ENCODE measurements at places on chromosomes 16 and 17.

GRCh38 chr16:505479-506245 lies 21.9 kb upstream of the CAPN15 start:
- no peak for DNase-seq

DNA sequence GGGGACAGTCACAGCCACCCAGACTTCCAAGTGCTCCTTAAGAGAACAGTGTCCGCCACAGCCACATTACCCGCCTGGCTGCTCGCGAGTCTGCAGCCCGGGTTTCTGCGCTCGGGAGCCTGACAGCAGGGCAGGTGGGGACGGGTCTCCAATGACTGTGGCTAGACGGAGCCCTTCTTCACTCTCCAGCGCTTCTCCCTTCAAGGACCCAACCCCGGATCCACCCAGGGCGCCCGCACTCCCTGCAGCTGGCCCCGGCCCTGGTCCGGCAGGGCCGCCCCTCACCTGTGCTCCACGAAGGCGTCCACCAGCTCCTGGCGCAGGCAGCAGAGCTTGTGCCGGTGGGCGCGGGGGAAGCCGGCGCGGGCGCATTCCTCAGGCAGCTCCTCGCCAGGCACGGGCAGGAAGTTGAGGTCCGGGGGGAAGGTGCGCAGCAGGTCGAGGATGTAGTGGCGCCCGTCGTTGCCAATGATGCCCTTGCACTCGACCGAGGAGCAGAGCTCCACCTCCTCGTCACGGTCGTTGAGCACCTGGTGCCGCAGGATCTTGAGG lies 13.9 kb downstream of the CLUH start:
- DNase-seq = no peak

DNA sequence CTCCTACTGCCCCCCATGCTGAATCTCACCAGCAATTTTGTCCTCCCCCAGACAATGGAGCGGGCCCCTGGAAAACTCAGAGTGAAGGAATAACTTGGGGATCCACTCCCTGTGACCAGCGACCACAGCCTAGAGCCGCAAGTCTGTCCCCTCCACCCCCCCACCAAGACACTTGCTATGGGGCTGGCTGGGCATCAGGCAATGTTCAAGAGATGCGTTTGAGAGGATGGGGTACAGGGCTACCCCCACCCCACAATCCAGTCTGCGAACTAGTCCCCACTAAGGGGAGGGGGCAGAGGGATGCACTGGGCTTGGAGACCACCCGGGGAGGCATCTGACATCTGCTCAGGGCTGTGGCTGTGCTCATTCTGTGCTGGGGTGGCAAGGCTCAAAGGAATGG lies 2.4 kb downstream of the PPL start:
- no peak for DNase-seq

DNA sequence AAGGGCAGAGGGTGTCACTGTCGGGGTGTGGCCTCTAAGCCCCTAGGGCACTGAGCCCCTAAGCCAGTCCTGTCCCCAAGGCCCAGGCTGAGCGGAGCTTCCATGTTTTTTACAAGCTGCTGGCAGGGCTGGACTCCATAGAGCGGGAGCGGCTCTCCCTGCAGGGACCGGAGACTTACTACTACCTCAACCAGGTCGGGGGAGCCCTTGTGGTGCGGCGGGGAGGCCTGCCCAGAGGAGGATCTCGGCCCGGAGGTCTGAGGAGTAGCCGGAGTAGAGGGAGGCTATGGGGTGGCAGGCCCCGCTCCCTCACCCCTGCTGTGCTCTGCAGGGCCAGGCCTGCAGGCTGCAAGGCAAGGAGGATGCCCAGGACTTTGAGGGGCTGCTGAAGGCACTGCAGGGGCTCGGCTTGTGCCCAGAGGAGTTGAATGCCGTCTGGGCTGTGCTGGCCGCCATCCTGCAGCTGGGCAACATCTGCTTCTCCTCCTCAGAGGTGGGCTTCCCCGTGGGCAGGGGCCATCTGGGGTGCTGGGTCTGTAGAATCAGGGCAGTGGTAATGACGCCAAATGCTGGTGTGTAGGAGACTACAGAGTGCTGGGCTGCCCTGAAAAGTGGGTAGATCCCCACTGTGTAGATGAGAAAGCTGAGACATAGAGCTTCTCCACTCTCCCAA lies 4.9 kb downstream of the MYO15B start:
- DNase-seq = no peak

DNA sequence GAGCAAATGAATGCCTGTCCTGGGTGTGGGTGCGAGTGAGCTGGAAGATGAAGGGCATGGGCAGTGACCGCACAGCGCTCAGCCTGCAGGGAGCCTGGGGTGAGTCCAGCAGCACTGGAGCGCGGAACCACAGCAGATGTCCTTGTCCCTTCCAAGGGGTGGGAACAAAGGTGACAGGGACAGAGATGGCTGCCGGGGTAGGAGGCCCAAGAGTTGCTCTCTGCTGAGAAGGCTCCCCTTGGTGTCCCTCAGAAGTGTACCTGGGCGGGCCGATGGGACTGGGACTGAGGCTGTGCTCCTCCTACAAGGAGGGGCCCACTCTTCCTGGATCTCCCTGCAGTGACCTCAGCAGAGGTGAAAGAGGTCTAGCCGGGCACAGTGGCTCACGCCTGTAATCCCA lies 7.6 kb upstream of the PGAP6 start:
- no peak for DNase-seq

GRCh38 chr17:32494621-32495358 lies 8.0 kb downstream of the CDK5R1 start:
- DNase-seq = no peak

GRCh38 chr16:89924925-89925307 lies 1.8 kb downstream of the TUBB3 start:
- DNase-seq = peak; percentile 78

- DNase-seq = no peak
Measured at GRCh38 chr16:80746231-80746630, 58.2 kb downstream of the CDYL2 start.

DNA sequence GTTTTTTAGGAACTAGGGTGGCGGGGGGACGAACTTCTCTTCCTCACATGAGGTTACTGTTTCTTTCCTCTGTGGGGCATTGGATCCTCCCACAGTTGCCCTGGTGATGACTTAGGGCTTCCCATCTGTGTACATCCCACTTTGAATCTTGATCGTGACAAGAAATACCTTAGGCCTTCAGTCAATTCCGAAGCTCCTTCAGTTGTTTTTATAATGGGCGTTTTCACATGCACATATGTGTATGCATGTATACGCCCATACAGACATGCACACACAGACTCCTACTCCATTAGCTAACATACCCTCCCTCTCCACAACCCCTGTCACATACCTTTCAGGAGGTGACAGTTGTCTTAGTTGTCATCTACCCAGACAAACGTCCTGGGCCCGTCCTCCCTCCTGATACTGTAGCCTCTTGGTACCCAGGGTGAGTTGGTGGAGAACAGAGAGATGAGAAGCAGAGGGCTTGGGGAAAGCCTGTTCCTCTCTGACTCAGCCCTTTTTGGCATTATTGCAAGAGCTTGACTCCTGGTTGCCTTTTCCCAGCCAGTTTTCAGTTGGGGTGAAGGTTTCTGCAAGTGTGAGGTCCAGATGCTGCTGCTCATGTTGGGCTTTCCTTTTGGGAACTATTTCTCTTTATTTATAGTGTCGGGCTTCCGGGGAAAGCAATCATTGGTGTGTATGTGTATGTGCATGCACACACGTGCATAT lies 2.2 kb upstream of the AOC2 start:
- no peak for DNase-seq

- peak; percentile 76 for DNase-seq
Measured at GRCh38 chr17:64084940-64085649, 44.8 kb downstream of the ERN1 start.

DNA sequence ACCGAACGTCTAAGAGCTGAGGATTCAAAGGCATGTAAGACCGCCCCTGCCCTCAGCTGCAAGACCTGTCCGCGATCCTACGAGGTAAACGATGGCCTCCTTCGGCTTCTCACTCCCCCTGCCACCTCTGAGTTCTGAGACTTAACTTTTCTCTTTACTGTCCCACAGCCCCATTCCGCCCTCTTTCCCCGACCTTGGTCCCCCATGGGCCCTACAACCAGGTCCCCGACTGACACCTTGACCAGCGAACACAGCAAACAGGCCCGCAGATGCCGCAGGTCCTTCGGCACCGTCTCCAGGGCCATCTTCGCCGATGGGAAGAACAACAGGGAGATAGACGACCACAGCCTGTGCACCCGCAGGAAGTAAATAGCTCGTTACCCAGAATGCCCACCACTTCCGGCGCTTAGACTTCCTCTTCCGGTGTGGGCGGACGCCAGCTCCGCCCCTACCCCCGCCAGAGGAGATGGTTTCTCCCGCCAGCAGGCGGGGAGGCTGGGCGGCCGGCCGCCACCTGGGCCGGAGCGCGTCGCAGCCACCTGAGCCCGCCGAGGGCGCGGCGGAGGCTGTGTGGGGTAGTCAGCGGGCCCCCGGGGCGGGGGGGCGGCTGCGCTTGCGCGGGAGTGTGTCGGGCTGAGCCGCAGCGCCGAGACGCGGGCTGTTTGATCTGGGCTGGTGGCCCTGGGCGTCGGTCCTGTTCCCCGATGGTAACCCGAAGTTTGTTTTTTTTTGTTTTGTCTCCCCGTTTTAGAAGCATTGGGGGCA lies at the start of gene SUPT4H1:
Gene SUPT4H1, minus strand, starts transcription at position 371 of the 765 bp plus-strand sequence. Its CDS starts 66 bp downstream, at position 305.
- peak; percentile 98 for DNase-seq

DNA sequence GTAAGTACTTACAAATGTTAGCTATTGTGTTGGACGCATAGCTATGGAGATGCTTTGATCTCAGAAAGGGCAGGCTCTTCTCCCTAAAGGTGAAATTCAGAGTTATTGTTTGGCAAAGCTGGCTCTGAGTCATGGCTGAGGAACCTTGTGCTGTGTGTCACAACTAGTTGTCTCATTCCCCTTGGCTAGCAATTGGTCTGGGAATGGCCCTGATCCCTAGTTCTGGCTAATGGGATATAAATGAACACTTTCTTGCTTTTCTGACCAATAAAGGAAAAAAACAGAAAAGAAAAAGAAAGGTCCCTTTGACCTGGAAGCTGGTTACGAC lies 210.6 kb downstream of the MAP2K4 start:
- DNase-seq = no peak

GRCh38 chr16:83200005-83200779 lies 573.4 kb downstream of the CDH13 start:
- DNase-seq = peak; percentile 30

DNA sequence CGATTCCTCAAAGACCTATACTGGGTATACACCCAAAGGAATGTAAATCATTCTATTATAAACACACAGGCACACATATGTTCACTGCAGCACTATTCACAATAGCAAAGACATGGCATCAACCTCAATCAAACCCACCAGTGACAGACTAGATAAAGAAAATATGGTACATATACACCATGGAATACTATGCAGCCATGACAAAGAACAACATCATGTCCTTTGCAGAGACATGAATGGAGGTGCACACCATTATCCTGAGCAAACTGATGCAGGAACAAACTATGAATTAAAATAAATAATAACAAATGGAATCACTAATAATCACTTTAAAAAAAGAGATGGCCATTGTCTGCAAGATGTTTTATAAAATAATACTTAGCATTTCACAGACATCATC lies 380.1 kb downstream of the GRIN2A start:
- DNase-seq = no peak

DNA sequence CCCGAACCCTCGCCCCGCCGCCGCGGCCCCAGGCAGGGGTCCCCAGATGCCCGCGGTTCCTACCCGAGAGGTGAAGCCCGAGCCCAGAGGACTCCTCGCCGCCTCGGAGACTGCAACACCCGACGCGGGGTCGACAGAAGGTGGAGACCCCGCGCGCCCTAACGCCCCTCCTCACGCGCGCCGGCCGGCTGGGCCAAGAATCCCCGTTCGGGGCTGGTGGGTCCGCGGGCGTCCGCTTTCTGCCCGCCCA lies 515 bp downstream of the SUMO2 start:
- DNase-seq = peak; percentile 56

DNA sequence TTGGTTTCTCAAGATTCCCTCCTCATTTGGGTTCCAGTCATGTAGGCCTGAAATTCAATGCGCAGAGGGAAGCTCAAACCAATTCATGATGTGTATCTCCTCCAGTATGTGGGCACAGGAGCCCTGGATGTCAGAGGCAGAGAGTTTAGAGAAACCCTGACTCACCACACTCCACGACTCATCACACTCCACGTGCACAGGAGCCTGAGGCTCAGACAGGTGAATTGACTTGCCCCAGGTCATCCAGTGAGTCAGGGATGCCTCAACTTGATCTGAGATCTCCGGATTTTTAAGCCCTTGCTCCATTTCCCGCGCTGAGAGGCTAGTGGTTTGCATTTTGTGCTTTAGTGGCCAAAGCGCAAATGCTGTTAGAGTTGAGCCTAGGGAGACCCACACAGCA lies 183.9 kb downstream of the HAPSTR1 start:
- no peak for DNase-seq

DNA sequence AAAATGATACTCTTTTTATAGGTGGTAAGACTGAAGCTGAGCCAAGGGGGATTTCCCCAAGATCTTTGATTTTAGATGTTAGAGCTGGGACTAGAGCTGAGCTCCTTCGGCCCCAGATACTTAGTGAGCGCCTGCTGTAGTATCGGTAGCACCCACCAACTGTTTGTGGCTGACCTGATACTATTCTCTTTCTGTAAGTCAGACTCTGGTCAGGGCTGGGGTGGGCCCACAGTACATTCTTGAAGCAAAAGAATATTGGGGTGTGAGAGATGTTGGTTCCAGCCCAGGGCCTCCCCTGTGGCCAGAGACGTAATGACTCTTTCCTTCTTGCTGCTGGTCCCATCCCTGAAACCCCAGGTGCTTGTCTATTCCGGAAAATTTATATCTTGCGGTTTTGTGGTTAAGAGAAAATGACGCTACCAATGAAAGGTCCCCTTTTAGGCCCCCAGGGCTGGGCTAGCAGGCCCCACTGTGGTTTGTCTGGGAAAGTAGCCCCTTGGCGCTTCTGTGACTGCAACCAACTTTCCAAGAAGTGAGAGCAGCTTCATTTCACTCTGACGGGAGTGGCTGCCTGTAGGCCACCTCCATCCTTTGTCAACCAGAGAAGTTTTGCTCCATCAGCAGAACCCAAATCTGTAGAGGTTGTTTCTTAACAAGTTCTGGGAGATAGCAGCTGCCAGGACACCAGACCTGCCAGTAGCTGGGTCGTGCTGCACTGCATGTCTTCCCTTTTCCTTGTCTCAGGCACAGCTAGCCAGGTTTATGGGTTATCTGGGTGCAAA lies 86.4 kb upstream of the LGALS9 start:
- no peak for DNase-seq

- DNase-seq = no peak
Measured at GRCh38 chr17:49829026-49829425, 18.8 kb downstream of the TAC4 start.

DNA sequence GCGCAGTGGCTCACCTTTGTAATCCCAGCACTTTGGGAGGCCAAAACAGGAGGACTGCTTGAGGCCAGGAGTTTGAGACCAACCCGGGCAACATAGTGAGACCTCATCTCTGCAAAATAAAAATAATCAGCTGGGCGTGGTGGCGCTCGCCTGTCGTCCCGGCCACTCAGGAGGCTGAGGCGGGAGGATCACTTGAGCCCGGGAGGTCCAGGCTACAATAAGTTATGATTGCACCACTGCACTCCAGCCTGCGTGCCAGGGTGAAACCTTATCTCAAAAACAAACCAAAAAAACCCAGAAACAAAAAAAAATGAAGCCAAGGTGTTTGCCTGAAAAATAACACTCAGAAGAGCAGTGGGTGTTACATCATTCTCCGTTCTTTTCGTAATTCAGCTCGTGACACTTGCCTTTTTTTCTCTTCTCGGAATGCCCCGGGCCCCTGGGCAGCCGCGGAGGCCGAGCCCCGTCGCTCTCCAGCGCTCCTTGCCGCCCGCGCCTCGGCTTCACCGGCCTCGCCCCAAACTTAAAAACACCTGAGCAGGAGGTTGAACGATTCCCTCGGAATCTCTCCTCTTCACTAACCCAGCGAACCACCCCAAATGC lies 17.0 kb downstream of the PRCD start:
- no peak for DNase-seq

GRCh38 chr17:68035131-68035522 lies 408 bp upstream of the KPNA2 start:
- peak; percentile 100 for DNase-seq

GRCh38 chr17:3730881-3731429 lies 7.3 kb downstream of the HASPIN start:
- DNase-seq = no peak

Measured in NCI-H82 (cell line).